ENCODE measurements at places on chromosomes 3 and 15.

DNA sequence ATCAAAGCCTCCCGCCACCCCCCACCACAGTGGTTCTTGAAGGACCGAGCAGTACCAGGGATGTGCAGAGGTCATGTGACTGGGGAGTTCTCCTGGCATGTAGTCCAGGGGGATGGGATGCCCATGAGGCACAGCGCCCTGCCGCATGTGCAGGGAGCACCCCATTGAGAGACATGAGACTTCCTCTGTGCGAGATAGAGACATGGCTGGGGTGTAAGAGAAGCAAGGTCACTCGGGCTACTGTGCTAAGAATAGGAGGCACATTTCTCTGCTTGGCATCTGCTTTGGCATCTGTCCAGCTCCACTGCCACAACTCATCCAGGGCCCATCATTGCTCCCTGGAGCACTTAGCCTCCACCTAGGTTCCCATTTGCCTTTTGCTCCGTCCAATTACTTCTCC, 2.4 kb upstream of the CYP1A1 start:
- no peak for DNase-seq

GRCh38 chr3:24688446-24689148, 193.9 kb upstream of the THRB start:
- no peak for DNase-seq

DNA sequence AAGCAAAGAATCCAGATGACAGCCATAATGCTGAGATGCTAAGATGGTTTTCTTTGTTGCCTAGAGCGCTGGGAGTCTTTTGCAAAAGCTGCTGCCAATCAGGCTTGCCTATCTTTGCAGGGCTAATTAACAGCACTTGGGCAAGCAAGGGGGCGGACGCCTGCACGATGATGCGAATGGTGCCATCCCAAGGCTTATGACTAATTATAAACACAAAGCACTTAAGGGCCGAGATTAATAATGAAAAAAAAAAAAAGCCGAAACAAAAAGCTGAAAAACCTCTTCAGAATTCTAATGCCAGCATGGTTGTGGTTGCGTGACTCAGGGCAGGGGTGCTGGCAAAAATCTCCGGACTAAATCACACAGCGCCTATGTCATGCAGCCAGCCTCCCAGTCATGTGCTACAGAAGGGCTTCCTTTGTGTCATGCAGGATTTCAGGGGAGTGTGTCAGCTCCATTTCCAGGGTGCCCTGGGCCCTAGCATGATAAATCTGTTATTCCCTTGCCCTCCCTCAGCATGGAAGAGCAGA, 185.0 kb upstream of the ANKRD28 start:
- no peak for DNase-seq

- DNase-seq, result no peak
Observed at GRCh38 chr15:78087951-78088772, 4.2 kb upstream of the SH2D7 start.

- DNase-seq, result no peak
Observed at GRCh38 chr15:69606144-69606543, 153.5 kb downstream of the RPLP1 start.

GRCh38 chr3:12180218-12180617, 21.5 kb upstream of the TIMP4 start:
- DNase-seq, result no peak

DNA sequence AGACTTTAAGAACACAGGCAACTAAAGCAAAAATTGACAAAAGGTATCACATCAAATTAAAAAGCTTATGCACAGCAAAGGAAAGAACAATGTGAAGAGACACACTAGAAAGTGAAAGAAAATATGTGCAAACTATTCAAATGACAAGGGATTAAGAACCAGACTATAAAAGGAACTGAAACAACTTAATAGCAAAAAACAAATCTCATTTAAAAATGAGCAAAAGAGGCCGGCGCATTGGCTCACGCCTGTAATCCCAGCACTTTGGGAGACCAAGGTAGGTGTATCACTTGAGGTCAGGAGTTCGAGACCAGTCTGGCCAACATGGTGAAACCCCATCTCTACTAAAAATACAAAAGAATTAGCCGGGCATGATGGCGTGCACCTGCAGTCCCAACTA, 14.4 kb downstream of the NGLY1 start:
- no peak for DNase-seq

DNA sequence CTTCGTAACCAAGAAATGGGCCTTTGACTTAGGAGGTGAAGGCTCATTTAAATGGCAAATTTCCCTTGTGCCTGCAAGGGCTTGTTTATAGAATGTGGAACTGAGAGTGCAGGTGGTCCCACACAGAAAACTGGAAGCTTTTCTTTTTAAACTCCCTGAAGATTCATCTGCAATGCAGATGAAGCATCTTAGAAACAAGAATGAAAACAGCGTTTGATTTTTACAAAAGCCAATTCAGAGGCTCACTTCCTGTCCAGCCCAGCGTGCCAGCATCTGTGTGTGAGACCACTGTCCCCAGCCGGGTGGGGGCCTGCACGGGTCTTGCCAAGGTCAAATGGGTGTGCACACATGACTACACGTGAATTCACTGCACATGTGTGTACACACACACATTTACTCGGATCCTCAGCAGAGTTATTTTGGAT, 94.7 kb downstream of the LINGO1 start:
- no peak for DNase-seq

DNA sequence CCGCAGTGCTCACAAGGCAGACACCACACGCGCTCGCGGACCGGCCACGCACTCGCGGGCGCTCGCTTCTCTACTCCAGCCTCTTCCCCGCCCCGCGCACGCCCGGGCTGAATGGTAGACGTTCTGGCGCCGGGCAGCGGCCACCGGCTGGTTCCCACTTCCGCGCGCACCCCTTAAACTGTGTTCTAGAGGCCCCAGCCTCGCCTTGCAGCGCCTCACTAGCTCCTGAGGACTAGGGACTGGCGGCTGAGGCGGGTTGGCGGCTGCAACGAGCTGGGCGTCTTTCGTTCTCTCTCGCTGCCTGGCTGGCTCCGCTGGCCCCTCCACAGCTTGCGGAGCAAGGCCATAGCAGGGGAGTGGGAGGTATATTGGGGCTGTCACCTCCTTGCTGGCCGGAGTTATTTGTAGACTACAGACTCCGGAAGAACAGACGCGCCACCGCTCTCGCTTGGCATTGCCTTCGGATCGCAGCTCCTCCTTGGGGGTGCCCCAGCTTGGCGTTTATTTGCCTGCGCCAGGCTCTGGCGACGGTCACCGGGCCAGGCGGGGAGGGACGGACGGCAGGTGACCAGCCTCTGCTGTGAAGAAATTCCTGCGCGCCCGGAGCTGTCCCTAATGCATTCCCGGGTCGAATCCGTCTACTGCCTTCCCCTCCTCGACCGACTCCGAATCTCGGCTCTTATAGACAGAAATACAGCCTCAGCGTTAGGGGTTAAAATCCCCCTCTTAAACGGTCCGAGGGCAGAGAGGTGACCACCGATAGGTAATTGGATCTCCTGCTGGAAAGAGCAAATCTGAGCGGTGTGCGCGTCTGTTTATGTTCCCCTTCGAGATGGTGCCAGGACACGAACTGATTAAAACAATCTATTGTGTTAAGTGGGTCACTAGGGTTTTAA, 1.3 kb downstream of the GREM1 start:
- no peak for DNase-seq

GRCh38 chr3:13896473-13897154, 16.7 kb upstream of the WNT7A start:
- peak; percentile 58 for DNase-seq

- no peak for DNase-seq
Observed at GRCh38 chr3:37741644-37742043, 120.0 kb upstream of the CTDSPL start.

- no peak for DNase-seq
Observed at GRCh38 chr15:36271048-36271447, 308.4 kb upstream of the CDIN1 start.

GRCh38 chr3:46889381-46890110, 12.0 kb downstream of the PTH1R start:
- no peak for DNase-seq

- no peak for DNase-seq
Observed at GRCh38 chr15:40845036-40845435, 1.2 kb downstream of the SPINT1 start.

DNA sequence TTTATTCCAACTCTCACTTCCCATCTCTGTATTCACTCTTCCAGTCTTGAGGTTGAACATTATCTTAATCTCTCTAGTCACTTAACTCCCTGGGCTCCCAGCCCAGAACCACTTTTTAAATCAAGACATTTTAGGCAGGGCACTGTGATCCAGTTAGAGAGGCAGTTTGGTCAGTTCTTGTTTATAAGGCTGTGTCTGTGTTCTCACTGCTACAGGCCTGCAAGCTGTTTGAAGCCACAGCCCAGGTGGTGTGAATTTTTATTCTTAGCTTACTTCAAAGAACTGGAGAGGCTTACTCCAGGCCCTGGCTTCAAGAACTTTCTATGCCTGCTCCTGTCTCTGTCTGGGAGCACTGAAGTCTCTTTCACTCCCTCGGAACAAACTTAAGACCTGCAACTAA, 906.1 kb downstream of the CADM2 start:
- no peak for DNase-seq

DNA sequence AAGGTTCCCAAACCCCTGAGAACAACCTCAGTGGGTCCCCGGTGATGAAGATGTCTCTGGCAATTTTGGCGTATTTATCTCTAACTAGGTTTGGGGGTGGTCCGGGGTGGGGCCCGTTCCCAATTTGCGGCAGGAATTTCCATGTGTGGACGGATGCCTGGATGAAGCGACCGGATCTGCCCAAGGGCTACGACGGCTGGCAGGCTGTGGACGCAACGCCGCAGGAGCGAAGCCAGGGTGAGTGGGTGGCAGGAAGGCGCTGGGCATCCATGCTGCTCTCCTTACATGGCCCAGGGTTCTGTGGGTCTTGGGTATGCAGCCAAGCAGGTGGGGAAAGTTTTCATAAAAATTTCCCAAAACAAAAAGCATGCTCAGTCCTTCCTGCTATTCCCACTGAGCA, 29.3 kb downstream of the TGM4 start:
- DNase-seq, result no peak

GRCh38 chr3:147483578-147483977, 74.4 kb downstream of the ZIC1 start:
- no peak for DNase-seq

GRCh38 chr3:53139906-53140846, 9.9 kb upstream of the RFT1 start:
- no peak for DNase-seq

GRCh38 chr3:139970526-139970925, 35.5 kb downstream of the CLSTN2 start:
- DNase-seq, result no peak

GRCh38 chr3:134666466-134666865, 15.6 kb upstream of the KY start:
- no peak for DNase-seq

GRCh38 chr3:127573912-127574311, 16.6 kb downstream of the TPRA1 start:
- DNase-seq, result no peak

DNA sequence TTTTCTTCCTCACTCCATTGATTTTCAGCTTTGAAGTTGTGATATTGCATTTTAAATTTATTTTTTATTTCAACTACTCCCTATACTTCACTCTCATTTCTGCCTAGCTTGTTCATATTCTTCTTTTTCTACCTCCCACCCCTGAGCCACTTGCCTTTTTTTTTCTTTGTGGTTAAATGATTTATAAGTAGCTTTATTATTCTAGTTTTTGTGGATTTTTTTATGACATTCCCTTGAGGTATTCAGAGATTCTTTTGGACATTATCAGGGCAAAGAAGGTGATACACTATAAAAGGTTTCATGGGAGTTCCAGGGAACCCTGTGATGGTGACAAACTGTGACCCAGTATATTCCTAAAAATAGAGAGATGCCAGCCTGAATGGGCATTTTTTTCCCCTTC, 3.3 kb downstream of the C15orf61 start:
- no peak for DNase-seq

DNA sequence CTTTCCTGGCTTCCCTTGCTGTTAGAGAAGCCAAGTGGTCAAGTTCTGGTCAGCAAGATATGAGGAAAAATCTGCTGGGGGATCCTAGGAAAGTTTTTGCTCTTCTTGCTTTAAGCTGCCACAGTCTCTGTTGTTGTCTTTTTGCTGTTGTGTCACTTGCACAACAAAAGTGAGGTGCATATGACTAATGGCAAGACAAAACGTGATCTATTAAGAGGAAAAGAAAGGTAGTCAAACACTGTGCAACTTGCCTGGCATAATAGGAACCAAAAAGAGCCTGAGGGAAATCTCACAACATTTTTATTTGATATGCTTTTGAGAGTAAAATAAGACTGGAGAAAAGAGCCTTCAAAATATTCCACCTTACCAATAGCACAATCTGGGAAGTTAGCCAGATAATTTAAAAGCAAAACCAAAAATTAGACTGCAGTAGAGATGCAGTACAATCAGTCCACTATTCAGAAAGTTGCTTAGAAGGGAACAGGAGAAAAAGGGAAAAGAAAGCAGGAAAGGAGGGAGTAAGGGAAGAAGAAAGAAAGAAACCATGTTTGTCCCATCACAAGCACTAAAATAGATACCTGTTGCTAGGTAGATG, 110.0 kb upstream of the SLC4A7 start:
- no peak for DNase-seq

GRCh38 chr3:2603692-2604289, 505.1 kb downstream of the CNTN4 start:
- no peak for DNase-seq

GRCh38 chr3:108088697-108089096, 2.1 kb downstream of the CD47 start:
- DNase-seq, result peak; percentile 91

DNA sequence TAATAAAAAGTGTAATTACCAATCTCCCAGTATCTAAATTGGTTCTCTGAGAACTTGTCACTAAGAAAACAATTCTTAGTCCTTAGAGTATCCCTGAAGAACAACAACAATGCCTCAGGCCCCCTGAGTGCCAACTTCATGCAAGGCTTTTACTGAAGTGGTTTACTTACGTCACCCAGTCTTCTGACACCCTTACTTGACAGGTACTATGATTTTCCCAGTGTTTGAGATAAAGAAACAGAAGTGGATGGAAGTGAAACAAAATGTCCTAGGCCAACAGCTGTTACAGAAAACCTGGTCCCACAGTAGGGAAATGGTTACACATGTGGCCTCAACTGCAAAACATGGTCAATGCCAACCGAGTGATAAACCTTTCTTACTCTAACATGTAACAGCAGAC, 331.1 kb downstream of the FOXP1 start:
- DNase-seq, result no peak

GRCh38 chr3:177162742-177163141, 34.5 kb downstream of the TBL1XR1 start:
- no peak for DNase-seq

GRCh38 chr3:128763967-128764366, 38.0 kb downstream of the RAB7A start:
- DNase-seq, result peak; percentile 39

- DNase-seq, result peak; percentile 19
Observed at GRCh38 chr3:23916152-23916885, 471 bp downstream of the NKIRAS1 start.

DNA sequence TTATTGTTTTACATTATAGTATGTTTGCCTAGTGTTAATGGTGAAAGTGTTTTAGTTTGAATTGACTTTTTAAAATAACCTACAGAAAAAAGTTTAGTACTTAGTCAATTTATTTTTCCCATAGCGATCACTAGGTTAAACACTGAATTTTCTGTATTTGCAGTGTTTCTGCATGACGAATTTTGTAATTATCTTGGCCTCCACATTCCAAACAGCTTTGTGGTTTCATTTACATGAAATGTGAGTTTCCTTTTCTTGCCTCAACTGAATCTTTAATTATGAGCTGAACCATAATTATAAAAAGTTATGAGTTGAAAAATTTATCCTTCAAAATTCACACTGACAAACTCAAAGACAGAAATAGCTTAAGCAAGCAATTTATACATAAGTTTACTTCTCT, 235.5 kb downstream of the CTNNB1 start:
- DNase-seq, result no peak

- DNase-seq, result no peak
Observed at GRCh38 chr15:60486742-60487141, 7.8 kb upstream of the ICE2 start.

Data from activated CD4-positive, alpha-beta T cell treated with anti-CD3 and anti-CD28 coated beads, Interleukin-2, Interleukin-4, amounts not matched to agents 100 ng/mL and 50 ng/mL, durations not matched to agents 16 hours and 8 hours (primary cell).